NCI-H446 (cell line): ENCODE measurements at places on chromosomes 6 and 20.

GRCh38 chr6:140052736-140053729 is 678.6 kb upstream of the CITED2 start:
- DNase-seq = peak; percentile 41

- DNase-seq = peak; percentile 19
These were observed 39.7 kb downstream of the PREP start for GRCh38 chr6:105363100-105363754.

DNA sequence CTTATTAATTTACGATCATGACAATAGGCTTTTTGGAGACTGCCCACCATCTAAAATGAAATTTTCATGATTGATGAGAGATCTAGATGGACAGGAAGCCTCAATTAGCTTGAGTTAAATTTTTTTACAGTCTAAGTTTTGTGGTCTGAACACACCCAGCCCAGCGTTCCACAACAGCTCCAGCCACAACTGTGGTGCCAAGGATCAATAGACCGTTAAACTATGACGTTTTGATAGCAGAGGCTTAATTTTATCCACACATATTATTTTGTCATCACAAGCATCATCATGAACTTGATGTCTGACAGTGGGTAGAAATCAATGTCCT is 5.5 kb upstream of the GABRR1 start:
- no peak for DNase-seq

DNA sequence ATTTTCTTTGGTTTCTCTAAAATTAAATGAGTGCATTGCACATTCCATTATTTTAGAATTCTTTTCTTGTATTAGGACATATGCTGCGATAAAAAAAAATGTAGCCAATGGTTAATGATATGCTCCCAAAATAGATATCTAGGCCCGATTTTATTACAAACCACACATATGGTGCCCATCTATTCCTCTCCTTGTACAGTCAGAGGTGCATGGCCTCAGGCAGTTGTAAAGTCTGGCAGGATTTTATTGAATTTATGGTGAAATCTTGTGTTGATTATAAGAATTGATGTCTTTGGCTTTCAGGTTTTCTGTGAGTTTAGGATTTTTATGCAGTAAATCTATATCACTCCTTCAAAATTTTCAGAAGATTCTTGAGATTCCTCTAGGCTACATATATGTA is 192.2 kb downstream of the RFPL4B start:
- DNase-seq = no peak

DNA sequence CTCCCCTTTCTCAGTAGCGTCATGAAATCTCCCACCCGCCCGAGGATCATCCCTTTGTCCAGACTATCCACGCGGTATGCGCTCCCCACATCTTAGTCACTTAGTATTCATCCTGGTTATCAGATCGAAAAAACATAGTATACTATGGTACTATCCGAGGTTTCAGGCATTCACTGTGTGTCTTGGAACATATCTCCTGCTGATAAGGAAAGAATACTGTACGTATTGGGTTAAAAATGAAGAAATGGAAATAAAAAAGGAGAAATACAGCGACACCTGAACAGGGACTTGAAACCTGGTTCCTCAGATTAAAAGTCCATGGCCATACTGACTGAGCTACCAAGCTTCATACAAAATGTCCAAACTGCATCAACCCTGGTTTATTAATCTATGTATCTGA is 14.0 kb downstream of the HMGN4 start:
- no peak for DNase-seq

DNA sequence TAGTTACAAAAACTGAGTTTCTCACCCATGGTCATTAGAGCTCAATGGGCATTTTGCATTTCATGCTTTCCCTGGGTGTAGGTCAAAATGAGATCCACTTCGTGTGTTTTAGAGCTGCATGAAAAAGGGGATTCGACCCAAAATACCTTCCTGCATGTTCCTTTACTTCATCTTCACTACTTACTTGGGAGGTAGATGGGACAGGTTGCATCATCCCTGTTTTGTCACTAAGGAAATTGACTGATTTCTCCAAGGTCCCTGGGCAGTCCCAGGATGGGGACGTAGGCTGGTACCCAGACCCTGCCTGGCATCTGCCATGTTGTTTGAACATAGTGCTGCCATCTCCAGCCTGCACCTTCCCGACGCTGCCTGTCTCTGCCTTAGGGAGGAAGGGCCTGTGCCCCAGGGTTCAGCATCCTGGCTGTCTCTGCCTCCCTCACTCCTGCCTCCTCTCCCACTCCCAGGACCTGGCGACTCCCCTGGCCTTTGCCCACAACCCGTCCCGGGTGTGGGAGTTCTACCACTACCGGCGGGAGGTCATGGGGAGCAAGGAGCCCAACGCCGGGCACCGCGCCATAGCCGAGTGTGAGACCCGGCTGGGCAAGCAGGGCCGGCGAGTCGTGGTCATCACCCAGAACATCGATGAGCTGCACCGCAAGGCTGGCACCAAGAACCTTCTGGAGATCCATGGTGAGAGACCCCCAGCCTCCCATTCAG is 17.0 kb downstream of the SIRT5 start:
- DNase-seq = no peak

DNA sequence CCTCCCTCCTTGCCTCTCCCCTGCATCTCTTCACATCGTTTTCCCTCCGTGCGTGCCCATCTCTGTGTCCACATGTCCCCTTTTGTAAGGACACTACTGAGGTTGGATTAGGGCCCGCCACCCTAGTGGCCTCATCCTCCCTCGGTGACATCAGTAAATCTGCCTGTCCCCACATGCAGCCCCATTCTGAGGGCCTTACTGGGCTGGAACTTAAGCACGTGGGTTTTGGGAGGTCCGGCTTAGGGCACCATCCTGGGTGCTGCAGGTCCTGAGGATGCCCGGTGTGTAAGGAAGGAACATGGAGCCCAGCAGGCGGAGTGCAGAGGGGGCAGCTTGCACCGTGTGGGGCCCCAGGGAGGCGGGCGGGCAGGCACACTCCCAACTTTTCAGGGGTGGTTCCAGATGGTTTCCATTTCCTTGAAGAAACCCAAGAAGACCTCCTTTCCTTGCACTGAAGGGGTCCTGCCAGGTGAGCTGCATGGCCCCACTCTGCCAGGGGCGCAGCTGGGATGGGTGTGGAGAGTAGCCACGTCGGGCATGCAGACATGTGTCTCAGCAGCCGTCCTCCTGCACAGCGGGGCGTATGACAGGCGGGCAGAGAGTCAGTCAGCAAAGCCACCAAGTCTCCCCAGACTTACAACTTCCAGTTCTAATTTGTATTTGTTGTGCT is 329.9 kb downstream of the QKI start:
- no peak for DNase-seq

DNA sequence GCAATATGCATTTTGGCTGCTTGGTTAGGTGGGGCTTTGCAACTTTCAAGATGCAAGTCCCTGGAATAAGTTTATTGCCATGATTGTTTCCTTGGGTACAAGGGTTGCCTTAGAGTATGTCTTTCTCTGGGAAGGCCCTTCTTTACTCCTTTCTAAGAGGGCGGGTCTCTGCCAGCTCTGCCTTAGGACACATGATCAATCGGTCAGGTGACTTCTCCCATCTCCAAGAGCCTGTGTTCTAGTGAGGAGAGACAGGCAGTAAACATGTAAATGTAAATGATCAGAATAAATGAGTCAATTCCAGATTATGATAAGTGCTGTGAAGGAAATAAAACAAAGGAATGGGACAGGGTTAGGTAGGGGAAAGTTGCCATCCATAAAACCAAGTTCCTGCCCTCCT is 43.2 kb upstream of the BCAS1 start:
- no peak for DNase-seq

DNA sequence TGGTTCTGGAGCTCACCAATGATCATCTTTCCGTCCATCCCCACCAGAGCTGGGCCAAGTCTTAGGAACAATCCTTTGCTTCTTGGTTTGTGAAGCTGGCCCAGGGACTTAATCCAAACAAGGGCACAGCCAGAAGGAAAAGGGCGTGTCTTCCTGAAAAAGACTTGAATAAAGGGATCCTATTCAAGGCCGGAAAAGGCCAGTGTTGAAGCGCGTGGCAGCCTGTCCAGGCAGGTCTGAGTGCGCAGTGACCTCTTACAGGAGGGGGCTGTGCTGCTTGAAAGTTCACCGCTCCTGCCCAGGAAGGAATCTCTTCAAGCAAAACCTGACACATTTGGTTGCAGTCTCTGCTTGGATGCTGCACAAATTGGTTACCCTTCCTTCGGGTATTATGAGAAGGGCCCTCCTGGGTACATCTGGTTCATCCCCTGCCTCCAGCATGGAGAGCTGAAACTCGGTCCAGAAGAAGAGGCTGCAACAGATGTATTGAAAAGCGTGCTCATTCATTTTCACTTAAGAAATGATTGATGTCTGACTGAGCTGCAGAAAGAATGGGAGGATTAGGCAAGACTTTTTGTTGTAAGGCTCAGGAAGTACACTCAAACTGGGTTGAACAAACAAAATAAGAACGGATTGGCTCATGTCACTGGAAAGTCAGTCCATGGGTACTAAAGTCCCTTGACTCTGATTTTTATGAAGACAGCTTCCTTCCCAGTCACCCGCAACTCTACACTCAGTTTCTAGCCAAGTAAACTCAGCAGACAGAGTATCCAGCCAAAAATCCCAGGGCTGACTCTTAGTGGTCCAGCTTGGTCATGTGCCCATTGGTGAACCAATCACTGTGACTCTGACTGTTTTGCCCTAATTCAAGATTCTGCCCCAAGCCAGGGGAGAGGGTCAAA is 136.3 kb downstream of the TFAP2C start:
- no peak for DNase-seq

DNA sequence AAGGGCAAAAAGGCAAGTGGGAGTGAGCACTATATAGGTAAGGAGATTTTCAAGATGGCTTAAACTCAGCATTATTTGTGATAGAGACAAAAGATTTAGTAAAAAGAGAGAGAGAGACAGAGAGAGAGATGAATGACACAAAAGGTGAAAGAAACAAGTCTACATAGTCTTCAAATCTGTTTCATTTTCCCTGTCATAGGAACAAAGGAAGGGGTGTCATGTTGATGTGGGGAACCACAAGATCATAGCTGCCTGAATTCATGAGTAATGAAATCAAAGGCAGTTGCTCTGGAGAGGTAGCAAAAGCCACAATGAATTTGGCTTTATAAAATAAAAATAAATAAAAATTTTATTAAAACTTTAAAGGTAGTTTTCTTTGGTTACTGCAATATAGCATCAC is 67.2 kb upstream of the PHIP start:
- DNase-seq = no peak

- DNase-seq = no peak
These were observed 4.3 kb downstream of the AKAP7 start for GRCh38 chr6:131139599-131139998.

- no peak for DNase-seq
These were observed 107.3 kb downstream of the MAP3K7 start for GRCh38 chr6:90479603-90479926.

GRCh38 chr20:32672982-32673851 is 524 bp downstream of the C20orf203 start:
- DNase-seq = no peak

- no peak for DNase-seq
These were observed 20.1 kb upstream of the UTRN start for GRCh38 chr6:144265061-144265357.

GRCh38 chr6:109050447-109051102 is 44.1 kb downstream of the SESN1 start:
- DNase-seq = no peak

DNA sequence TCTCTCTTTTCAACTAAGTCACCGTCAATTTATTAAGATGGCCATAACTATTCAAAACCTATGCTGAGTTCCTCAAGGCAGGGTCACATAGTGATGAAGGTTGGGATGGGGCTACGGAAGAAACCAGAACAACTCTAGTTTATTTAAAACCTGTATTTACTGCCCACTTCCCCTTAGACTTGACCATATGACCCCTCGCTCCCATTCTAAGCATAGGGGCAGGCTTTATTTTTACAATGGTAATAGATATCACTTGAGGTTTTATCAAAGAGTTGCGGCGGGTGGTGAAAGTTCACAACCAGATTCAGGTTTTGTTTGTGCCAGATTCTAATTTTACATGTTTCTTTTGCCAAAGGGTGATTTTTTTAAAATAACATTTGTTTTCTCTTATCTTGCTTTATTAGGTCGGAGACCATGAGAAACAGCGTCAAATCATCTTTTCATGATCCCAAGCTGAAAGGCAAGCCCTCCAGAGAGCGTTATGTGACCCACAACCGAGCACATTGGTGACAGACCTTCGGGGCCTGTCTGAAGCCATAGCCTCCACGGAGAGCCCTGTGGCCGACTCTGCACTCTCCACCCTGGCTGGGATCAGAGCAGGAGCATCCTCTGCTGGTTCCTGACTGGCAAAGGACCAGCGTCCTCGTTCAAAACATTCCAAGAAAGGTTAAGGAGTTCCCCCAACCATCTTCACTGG is 5.5 kb downstream of the EDN1 start:
- DNase-seq = no peak

GRCh38 chr20:7155282-7155681 is 387.8 kb downstream of the BMP2 start:
- DNase-seq = no peak

GRCh38 chr6:89787660-89788328 is 31.8 kb downstream of the MDN1 start:
- no peak for DNase-seq

DNA sequence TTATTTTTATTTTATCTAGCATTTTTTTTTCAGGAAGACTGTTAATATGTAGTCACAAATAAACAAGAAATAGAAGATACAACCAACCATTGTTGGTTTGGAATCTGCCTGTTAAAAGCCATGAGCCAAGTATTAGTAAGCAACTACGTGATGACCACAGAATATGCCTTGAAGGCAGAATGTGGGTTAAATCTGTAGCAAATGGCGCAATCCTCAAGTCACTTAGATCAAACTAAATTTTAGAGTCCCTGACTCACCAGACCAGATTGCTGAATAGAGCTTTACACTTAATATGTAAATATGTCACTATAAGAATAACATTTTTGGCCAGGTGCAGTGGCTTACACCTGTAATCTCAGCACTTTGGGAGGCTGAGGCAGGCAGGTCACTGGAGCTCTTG is 800.1 kb upstream of the CITED2 start:
- no peak for DNase-seq
